ENCODE measurements at places on chromosomes 6 and 20. TPM values are rescaled to one million over a fixed set of nuclear protein-coding genes. Genes with fewer than 3 reads are reported as not detected.
A peak's percentile ranks its signal among the peaks of the same experiment; 100 is the strongest.

DNA sequence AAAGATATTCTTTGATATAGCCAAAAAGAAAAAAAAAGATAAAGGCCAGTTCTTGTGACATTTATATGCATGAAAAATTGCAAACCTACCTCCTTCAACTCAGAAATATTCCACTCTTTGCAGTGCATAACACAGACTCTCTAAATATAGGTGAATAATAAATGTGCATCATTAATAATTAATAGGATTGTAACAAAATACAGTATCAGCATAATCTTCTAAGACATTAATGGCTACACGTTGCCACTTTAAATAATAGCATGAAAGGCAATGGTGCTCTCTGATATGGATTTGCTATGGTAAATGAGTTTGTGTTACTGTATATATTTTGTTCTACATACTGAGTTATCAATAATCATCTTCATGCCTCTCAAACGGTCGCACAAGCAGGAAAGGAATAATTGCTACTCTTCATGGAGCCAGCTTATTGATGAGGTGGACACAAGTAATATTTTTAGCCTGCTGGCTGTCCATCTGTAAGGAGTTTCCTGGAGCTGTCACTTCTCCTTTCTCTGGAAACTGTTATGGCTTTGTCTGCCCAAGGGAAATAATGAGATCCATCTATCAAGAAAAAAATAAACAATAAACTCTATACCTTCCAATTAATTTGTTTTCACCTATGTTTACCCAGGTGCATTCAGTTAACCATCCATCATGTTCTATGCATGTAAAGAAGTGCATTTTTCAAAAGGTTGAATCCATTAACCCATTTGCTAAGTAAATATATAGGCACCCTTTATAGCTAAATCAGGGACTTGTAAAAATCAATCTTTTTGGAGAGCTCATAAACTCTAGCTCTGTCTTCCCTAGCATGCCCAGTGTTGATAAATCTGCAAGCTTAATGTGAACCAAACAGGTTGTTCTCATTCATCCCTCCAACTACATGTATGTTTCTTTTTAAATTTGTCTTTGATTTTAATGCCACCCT, 253.0 kb downstream of the NKAIN2 start:
- DNase-seq, result no peak

DNA sequence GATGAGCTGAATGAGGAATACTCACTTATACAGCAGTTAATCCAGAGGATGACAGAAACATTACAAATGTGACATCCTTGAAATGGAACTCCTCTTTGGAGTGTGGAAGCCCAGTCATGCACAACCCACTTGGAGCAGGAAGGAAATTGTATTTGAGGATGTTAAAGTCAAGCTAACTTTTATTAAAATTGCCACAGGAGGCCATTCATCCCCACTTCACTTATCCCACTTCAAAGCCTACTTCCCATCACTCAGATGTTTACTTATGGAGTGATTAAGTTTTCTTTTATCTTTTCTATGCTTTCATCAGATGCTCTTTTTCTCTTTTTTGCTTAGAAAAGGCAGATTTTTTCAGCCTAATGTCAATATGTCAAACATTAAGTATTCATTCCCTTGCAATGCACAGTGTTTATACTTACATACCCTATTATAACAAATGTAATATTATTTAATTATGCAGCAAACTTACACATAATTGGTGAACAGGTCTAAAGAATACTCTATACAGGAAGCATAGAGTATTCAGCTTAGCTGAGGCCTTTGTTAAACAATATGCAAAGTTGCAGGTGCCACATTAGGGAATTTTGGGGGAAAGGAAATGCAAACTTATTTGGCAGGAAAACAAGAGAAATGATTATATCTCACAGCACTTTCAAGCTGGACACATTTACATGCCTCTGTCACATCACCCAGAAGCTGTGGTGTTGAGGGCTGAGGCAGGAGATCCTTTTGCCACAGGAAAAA, 148.9 kb downstream of the KHDC1L start:
- no peak for DNase-seq

The SMLR1 gene
- not detected for total RNA-seq

The ARFGEF3 gene
- 0.04 TPM for total RNA-seq

DNA sequence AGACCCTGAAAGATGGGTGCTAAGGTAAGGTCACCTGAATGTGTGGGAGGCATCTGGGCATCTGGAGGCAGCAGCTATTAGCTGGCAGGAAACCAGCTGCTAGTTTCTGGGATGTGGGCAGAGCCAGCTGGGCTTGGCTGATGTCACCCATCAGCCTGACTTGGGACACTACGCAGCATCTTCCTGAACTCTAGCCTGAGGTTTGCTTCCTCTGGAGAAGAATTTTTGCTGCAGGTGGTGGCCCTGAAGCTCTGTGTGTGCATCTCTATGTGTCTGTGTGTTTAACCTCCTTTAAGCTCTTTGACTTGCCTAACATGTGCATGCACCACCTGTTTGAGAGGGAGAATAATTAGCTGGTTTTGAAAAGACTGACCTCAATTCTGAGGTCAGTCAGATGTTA, 465.1 kb upstream of the CHD6 start:
- no peak for DNase-seq

- DNase-seq, result no peak
Observed at GRCh38 chr20:62621251-62622110, 20.8 kb upstream of the SLCO4A1 start.

DNA sequence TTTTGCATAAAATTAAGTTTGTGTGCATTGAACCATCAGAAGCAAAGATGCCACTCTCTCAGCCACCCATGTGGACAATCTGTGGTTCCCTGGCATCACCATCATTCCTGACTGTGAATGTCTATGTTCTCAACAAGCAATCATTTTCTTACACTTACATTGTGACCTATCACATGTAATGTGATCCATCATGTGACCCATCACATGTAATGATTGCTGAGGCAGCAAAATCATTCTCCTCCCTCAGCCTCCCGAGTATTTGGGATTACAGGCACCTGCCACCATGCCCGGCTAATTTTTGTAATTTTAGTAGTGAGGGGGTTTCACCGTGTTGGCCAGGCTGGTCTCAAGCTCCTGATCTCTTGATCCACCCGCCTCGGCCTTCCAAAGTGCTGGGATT, 22.0 kb upstream of the ZNF133 start:
- DNase-seq, result no peak

DNA sequence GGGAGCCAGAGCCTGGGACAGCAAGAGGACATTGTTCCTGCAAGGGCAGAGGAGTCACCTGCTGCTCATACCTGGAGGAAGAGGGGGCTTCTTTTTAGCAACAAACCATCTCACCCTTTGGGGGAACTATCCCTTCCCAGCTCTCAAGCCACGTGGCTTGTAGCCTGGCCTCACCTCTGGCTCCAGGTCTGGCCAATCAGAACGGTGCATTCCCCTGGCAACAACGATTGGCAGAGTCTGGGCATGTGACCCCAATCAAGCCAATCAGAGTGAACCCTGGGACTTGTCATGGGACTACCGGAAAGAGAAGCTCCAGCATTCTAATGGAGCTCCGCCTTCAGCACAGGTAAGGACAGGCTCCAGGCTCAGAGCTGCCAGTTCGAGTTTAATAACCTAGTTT, 33.6 kb downstream of the KCNB1 start:
- peak; percentile 30 for DNase-seq

The DDRGK1 gene
- 42.3 TPM for total RNA-seq

- peak; percentile 19 for DNase-seq
Observed at GRCh38 chr6:131792091-131792496, 15.7 kb upstream of the ENPP1 start.

The DTNBP1 gene
- 10.2 TPM for total RNA-seq

All from foreskin keratinocyte (primary cell).